T-helper 2 cell (primary cell): ENCODE measurements at places on chromosomes 5 and 9.
A peak's percentile ranks its signal among the peaks of the same experiment; 100 is the strongest.

GRCh38 chr5:1514027-1514818 lies 9.5 kb downstream of the LPCAT1 start:
- DNase-seq, result peak; percentile 2

DNA sequence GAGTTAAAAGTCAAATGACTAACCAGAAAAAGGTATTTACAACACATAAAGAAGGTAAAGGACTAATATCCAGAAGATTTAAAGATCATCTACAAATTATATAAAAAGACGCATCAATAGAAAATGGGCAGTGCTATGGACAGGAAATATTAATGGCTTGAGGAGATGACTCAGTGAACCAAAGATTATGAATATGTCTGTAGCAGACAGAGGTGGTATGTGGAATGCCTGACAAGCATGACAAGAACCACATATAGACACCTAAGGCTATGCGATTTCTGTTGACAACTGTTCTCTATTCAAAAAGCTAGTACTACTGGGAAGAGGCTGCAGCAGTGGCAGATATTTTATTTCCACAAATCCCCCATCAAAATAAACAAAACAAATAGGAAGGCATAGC lies 177.0 kb upstream of the SH3GL2 start:
- DNase-seq, result no peak

GRCh38 chr5:18744441-18744840 lies 1110.2 kb downstream of the TAF11L14 start:
- DNase-seq, result no peak

GRCh38 chr9:132037458-132037857 lies 42.2 kb downstream of the MED27 start:
- DNase-seq, result no peak

DNA sequence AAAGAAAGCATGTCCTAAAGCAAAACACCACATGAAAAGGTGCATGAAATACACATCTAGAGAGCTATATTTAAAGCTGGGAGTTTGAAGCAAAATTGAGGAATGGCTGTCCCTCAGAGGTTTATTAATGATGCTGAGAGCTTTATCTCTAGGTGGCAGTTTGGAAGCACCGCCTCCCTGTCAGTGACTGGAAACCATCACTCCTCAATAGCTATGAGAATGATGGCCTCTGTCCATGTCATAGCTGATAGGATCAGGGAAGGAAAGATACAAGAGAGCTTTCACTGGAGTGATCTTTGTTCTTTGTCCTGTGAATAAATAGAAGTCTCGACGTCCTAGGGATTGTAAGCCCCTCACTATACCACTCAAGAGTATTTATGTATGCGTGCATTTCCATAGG lies 110.5 kb downstream of the NUDT12 start:
- DNase-seq, result no peak

DNA sequence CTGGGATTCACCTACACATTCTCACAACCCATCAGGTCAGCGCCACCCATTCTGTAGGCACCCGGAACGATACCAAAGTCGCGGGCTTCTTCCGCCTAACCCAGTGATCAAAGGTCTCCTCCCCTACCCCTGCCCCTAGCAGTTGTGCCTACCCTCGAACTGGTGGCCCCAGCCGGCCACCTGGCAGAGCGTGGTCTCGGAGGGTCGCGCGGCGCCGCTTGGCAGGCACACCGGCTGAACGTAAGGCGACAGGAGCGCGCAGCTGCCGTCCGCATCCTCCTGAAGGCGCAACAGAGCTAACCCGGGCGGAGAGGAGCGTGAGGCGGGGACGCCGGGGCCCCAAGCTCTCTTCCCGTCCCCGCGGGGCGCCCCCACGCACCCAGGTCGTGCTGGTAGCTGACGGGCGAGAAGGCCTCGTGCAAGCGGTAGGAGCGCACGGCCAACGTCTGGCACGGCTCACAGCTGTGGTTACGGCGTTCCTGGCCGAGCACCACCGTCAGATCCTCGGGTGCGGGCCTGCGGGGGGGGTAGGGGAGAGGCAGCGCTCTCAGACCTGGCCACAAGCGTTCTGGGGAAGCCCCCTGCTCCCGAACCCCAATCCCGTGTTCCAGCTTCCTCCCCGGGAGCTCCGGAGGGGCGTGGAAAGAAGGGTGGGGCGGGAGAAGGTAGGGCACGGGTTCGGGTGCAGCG lies 2.8 kb upstream of the PFN3 start:
- no peak for DNase-seq

DNA sequence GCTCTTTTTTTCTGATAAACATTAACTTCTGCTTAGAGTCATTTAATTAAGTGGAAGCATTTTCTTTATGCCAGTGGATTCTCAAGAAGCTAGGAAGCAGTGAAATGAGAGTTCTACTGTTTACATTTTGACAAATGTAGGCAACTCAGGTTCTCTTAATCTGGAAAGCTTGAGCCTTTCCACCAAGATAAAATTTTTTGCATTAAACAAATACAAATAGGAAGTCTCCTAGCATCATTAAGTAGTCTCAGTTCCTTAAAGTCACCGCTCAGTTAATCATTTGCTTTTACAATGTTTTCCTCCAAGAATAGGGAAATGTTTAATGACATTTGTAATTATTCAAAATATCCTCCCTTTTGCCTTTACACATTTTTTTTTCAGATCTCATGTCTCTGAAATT lies 290.4 kb upstream of the PDE4D start:
- DNase-seq, result no peak

- no peak for DNase-seq
These were observed 11.3 kb upstream of the ADAMTS12 start for GRCh38 chr5:33903118-33903517.

DNA sequence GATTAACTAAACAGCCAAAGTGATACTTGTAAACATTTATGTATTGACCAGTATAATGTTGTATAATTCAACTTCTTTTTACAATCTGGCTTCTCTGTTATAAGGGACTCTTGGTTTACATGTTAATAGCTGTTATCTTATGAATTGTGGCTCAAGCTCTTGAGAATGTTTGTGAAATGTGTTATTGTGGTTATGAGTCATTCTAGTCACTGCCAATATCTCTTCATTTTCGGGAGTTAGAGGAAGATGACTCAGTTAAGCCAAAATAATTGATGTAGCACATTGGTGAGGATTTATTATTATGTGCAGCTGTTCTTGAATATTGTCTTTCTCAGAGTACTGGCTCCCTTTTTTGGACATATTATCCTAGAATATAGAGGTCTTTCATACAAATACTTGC lies 655.2 kb upstream of the RIOK2 start:
- DNase-seq, result no peak

DNA sequence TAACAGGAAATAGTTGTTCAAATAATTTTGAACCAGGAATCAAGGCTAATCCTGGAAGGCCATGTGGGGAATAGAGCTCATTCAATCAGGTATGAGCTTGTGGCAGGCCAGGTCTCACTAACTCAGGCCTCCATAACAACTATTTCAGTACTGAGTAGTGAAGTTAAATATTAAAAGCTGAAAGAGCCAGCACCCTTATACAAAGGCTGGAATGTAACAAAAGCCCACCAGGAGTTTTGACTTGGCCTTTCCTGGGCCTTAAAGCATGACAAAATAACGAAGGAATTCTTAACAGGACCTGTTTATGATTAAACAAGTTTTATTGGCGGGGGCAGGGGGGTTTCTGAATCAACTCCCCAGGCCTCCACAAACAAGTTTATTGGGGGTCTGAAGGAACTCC lies 1146.7 kb downstream of the CDH9 start:
- DNase-seq, result no peak

DNA sequence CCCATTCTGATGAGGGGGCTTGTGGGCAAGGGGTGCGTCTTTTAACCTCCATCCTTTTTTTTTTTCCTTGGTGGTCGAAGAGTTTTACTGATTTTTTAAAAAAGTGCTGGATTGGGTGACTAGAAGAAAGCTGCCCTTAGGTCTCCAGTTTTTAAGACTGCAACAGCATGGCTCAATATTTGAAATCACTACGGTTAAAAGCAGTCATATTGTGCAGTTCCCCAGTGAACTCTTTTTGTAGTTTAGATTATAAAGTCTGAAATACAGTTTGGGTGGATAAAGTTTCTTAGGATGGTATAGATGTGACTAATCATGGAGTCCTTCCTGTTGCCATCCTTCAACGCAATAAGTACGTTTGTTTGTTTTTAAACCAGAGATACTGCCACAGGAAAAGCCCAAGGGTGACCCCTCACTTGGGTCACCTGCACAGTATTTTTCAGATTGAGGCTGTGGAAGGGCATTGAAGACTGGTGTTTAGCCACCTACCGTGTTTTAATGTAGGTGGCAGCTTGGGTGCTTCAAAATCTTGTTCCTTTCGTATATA lies 520 bp upstream of the DHFR start:
- no peak for DNase-seq

GRCh38 chr5:12245429-12245828 lies 341.2 kb upstream of the CTNND2 start:
- DNase-seq, result no peak

DNA sequence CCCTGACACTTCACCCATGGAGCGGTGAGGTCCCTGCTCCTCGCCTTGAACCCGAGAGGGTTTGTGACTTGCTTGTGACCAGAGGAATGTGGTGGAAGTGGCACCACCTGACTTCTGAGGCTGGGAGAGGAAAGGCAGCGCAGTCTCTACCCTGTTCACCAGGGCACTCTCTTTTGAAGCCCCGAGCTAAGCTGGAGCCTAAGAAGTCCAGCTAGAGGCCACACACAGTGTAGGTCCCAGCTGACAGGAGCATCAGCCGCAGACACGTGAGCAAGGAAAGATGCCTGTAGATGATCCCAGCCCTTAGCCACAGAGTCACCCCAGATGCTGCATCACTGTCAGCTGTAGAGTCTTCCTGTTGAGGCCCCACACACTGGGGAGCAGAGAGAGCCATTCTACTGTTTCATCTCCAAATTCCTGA lies 1.7 kb upstream of the ANGPTL2 start:
- DNase-seq, result no peak

GRCh38 chr5:115500225-115500624 lies 44.4 kb downstream of the FEM1C start:
- no peak for DNase-seq

DNA sequence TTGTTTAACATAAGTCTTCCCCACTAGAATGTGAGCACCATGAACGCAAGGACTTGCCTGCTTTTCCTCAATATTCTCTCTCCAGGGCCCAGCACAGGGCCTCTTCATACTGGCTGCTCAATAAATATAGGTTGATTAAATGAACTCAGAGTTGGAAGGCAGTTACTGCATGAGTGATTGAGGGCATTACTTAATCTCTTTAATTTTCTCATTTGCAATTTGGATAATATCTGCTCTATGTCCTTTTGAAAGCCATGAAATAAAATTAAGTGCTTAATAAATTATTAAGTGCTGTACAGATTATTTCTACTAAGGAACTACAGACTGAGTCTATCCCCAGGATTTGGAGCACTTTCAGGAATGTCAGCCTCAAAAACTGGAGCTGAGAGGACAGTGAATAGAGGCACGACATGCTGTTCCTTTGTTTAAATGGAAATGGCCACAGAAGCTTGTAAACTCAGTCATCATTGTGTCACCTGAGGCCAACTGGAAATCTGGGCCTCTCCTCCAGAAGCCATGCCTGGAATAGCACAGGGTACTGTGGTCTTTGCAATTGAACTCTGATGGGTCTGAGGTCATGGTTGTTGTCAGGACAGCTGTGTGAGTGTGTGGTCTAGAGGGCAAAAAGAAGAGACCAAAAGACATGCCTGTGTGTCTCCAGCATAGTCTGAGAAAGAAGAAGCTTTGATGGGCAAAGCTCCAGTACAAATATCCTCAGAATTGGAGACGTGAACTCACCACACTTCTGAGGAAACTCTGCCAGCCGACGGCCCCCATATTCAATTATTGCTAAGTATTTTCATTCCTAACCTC lies 86.1 kb downstream of the SH3TC2 start:
- DNase-seq, result no peak

DNA sequence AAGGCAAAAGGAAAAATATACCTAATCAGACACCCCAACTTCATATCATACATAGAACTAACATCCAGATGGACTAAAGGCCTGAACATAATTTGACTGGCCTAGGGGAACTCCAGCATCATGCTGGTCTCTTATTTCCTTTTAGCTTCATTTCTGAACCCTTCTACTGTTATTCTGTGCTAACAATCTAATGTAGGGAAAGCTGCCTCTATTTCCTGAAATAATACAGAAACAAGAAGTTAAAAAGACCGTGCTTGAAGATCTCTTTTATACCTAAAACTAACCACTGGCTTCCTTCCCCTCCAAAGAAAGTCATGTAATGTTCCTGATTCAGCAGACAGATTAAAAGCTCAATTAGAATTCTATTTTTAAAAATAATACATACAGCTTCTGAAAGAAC lies 36.7 kb downstream of the LPAR1 start:
- no peak for DNase-seq

GRCh38 chr5:158908425-158909220 lies 191.1 kb downstream of the EBF1 start:
- no peak for DNase-seq

DNA sequence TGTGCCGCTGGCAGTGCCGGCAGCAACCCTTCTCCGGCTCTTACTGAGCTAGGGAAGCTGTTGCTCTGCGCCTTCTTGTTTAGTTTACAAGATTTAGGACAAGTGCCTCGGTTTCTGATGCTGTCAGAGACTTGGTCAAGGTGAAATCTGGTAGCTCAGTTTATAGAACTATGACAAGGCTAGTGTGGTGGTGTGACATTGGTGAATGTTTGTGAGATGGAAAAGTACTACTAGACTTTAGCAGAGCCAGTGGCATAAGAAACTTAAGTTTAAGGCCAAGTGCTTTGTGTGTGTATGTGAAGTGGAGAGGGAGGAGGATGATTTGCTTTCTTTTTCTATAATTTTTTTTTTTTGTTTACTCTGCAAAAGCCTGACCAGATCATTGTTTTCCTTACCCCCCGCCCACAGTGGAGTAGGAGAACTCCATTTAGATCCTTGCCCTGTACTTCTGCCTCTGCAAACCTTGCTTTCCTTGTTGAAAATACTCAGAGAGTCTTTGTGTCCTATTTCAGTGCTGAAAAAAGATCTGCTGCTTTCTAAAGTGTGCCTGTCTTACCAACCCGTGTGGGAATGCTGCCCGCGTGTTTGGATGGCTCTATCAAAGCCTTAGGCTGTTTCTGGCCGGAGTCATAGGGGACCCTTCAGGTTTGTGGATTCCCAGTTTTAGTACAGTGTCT lies 75.9 kb downstream of the TRIO start:
- DNase-seq, result no peak

DNA sequence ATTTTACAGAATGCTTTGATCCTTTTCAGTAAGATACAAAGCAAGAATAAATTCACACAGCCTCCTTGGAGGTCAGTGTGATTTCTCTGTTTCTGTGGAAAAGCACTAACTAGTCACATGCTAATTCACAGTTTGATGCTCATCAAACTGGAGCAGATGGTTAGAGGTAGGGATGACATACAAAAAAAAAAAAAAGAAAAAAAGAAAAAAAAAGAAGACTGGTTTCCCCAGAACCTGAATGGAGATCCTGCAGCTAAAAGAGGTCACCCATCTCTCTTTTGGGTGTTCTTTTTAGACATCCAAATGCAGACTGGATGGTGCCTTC lies 123.7 kb upstream of the ANKRD55 start:
- DNase-seq, result no peak
